RPMI7951 (cell line): ENCODE measurements at places on chromosomes 1 and 21. TPM values are rescaled to one million over a fixed set of nuclear protein-coding genes. Genes with fewer than 3 reads are reported as not detected.

PSMG1 gene
- total RNA-seq = 100 and 109 TPM in 2 replicates

OPTC gene
- not detected in 2 replicates for total RNA-seq

DNA sequence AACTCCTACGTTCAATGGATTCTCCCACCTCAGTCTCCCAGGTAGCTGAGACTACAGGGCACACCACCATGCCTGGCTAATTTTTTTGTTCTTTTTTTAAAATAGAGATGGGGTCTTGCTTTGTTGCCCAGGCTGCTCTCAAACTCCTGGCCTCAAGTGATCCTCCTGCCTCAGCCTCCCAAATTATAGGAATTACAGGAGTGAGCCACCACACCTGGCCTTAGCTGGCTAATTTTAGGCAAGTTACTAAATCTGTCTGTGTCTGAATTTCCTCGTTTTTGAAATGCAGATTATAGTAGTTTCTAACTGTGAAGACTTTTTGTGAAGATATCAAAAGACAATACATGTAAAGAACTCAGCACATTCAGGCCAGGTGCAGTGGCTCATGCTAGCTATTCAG is 13.7 kb downstream of the ACBD6 start:
- no peak for DNase-seq

DNA sequence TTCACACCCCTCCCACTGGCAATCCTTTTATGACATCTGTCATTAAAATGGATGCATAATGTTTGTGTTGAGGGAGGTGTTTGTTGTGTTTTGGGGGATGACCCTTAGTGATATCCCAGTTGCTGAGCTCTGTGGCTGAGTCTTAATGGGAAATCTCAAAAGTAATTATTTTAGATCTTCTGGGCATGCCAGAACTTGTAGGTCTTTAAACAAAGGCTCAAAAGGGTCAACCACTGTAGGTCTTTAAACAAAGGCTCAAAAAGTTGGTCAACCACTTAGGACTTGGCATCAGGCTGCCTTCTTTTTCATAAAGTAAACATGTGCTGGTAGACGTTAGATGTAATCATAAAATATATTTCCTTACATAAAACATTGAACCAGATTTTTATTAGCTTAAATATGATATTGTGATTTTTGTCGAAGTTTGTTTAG is 78.0 kb downstream of the CDC14A start:
- no peak for DNase-seq

FAM78B gene
- 0.36 and 0.88 TPM in 2 replicates for total RNA-seq

DNA sequence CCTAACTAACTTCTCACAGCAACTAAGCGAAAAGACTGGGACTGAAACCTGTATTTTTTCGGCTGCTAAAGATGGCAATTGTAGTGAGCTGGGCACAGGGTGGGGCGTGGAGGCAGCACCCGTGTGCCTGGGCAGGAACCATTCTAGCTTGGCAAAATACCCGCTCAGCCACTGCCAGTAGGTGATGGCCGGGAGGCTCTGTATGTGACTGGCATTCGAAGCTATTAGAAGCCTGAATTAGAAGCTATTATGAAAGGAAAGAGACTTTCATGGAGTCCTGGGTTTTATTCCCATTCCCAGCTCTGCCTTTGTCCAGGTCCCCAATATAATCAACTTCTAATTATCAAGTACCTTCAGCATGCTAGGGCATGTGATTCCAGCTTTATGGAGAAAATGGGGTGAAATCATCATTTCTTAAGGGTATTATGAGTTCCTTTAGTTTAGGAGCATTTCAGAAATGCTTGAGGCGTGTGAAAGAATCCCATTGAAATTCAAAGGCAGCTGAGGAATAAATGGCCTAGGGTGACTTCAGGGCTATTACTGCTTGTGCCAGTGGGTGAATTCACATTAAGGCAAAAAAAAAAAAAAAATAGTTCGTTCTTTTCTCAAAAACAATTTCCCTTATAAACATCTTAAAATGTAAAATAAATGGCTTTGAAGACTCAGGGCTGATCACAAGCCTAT is 125.6 kb downstream of the KCNN3 start:
- no peak for DNase-seq

DNA sequence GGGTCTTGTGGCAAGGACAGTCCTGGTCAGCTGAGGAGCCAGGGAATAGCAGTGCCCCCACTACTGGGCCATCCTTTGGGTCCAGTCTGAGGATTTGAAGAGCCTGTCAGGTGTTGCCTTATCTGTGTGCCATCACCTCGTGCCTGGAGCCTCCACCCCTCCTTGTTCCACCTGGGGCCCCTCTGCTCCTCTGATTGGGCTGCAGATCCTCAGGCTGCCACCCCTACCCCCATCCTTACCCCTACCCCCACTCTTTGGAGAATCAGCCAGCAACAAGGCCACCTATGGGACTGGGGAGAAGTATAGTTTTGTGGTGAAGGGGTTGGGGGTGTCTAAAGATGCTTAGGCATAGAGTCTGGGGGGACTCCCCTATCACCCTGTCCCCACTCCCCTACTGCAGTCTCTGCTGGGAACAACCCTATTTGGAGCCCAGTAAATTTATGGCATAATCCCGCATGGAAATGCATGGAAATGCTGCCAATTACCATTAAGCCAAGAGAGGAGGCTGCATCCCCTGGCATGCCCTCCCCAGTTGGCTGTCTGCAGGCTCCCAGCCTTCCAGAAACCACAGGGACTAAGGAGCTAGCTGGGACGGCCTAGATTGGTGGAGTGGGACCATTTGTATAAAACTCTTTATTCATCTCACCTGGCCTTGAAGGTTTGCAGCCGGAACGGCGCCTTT is 142.7 kb upstream of the CSF3R start:
- no peak for DNase-seq

- DNase-seq = no peak
Observed at GRCh38 chr1:29575277-29575676, 339.0 kb downstream of the PTPRU start.

COL24A1 gene
- total RNA-seq = 0.98 and 1.2 TPM in 2 replicates

SGIP1 gene
- total RNA-seq = under 0.01 TPM in 1 of 2 replicates, not detected in the other

TAS1R1 gene
- total RNA-seq = 0.20 TPM in 1 of 2 replicates, not detected in the other

DNA sequence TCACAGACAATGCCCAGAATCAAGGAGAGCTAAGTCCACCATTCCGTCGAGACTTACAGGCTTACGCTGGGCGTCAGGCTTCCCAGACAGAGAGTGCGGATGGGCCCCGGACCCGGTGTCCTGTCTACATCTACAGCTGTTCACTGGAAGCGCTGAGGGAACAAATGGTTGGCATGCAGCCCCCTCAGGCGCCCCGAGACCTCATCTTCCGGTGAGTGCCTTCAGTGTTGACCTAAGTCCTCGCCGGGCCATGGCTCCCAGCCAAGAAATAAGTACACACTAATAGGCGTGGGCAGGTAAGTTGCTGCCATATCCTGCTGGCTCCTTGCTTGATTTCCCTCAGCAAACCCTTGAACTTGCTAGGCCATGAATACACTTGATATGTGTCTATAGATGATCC is 26.2 kb downstream of the HYI start:
- DNase-seq = no peak

- peak; percentile 38 for DNase-seq
Observed at GRCh38 chr1:20192364-20192763, 6.0 kb upstream of the PLA2G2C start.

DNA sequence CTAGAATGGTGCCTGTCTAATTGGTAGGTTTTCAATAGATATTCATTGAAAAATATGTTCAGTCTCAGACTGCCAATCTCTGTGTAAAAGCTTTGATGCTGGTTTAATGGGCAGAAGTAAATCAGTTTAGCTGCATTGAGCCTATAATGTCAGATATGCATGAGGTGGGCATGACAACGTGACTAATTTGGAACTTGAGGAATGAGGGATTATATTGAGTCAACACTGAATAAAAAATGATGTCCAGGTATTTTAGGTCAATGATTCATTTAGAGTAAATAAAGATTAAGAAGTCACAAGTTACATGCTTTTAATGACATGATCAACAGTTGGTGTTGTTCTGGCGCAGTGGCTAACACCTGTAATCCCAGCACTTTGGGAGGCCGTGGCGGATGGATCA is 3.0 kb downstream of the WDR3 start:
- DNase-seq = no peak

ETV3L gene
- not detected in 2 replicates for total RNA-seq

DNA sequence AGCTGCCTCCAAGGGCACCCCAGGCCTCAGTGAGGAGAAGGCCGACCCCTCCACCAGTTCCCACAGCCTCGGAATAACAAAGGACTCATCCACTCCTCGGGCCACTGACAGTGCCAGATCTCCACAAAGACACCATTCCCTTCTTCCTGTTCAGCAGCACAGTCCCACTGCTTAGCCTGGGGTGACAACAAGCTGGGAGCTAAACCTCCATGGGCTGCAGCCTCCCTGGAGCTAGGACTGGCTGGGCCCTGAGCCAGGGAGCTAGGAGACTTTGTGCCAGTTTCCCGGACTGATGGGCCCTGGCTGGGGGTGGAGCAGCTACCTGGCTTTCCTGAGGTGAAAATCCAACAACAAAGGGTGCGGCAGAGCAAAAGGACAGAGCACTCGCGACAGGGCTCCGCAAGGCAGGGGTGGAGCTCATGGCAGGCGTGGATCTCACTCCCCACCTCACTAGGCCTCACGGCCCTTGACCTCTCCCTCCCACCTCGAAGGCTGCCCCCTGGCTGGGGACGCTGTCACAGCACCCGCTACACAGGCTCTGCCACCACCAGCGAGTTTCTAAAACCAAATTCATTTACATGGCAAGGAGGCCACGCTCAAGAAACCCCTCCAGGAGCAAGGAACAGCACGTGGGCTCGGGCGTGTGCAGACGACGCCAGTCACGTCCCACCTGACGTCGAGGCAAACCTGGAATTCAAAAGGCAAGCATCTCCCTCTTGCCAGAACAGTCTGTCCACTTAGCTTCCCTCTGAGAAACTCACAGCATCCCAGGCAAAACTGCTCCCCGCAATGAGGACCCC is 13.8 kb downstream of the SLC35E2B start:
- no peak for DNase-seq

DNA sequence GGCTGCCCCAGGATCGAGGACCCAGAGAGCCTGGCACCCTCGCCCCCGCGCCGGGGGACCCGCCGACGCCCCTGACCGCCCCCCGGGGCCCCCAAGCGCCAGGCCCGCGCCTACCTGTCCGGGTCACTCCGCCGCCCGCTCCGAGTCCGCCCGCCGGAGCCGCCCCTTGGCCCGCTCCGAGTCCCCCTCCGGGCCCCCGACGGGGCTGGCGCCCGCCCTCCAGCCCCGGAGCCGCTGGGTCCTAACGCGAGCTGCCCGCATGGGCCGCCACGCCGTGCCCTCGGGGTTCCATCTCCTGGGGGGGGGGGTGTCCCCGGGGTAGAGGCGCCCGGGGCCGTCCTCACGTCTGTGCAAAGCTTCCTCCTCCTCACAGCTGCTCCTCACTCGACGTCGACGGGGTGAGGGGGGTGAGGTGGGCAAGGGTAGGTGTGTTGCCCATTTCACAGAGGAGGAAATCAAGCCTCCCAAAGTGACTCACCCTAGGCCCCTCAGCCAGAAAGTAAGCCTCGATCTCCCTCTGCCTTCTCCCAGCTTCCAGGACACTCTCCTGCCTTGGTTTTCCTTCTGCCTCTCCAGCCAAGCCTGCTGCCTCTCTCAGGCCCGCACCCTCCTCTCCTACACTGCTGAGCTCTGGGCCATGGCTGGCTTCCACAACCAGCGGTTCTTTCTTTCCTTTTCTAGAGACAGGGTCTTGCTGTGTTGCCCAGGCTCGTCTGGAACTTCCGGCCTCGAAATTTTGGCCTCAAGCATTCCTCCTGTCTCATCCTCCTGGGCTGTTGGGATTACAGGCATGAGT is at the start of gene MFAP2:
MFAP2 (minus strand) TSS at position 148 of the 796 bp plus-strand sequence. CDS start 2,347 bp downstream, outside the sequence.
- DNase-seq = peak; percentile 65

- no peak for DNase-seq
Observed at GRCh38 chr1:44591381-44591780, 82.9 kb downstream of the TMEM53 start.
